Trophoblast cell (in vitro differentiated cells and primary cell): ENCODE measurements at places on chromosomes 12 and 14.

GRCh38 chr14:51020024-51020710 lies 74.7 kb downstream of the TRIM9 start:
- peak; percentile 87 for DNase-seq

- no peak for DNase-seq
These were observed 134.2 kb downstream of the TMEM30B start for GRCh38 chr14:61146899-61147298.

- no peak for DNase-seq
These were observed 352.6 kb downstream of the BMP4 start for GRCh38 chr14:53603994-53604393.

DNA sequence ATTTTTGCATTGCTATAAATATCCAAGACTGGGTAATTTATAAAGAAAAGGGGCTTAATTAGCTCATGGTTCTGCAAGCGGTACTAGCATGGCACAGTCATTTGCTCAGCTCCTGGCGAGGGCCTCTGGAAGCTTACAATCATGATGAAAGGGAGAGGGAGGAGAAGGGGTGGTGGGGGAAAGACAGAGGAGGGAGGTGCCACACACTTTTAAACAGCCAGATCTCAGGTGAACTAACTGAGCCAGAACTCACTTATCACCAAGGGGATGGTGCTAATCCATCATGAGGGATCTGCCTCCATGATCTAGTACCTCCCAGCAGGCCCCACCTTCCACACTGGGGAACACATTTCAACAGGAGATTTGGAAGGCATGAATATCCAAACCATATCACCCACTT lies 476.3 kb downstream of the PCNX1 start:
- DNase-seq = no peak

DNA sequence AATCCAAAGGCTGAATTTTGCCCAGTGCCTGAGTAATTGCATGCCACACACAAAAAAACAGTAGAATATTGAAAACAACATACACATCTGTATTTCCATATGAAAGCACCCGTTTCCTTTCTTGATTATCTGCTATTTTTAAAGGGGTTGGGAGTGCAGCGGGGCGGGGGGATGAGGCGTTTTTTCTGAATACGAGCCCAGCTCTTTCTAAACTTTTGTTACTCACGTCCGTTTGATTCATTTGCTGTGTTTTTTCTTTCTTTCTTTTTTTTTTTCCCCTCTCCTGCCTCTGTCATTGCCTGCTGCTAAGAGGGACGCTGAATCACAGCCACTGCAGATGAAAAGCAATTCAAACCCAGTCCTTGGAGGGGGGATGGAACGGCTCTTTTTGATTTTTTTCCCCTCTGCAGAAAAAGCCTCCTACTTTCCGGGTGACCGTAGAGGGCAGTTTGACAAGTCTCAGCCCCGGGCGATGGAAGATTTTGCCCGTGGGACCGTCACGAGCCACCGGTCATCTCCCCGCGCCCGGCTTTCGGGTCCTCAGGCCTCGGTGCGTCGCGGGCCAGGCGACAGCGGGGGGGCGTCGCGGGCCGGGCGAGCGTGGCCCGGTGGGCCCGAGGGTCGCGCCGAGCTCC lies 572 bp upstream of the RASSF8 start:
- peak; percentile 62 for DNase-seq

- no peak for DNase-seq
These were observed 48.0 kb downstream of the NTN4 start for GRCh38 chr12:95742586-95742985.

DNA sequence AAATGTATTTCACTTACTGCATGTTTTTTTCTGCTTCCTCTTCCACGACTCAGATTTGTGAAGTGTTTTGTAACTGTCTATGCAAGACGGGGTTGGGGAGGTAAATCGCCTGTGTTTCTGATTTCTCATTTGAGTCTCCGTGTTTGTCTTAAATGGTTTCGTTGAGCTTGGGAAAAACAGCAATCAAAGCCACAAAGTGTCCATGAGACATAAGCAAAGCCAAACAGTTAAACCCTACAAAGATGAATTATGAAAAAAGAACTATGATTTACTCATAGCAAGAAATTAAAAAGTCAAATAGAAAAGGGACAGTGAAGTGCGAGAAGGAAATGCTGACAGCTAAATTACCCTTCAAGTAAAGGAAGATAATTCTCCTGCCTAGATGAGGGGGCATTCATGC lies 164.3 kb upstream of the TMPO start:
- DNase-seq = no peak

DNA sequence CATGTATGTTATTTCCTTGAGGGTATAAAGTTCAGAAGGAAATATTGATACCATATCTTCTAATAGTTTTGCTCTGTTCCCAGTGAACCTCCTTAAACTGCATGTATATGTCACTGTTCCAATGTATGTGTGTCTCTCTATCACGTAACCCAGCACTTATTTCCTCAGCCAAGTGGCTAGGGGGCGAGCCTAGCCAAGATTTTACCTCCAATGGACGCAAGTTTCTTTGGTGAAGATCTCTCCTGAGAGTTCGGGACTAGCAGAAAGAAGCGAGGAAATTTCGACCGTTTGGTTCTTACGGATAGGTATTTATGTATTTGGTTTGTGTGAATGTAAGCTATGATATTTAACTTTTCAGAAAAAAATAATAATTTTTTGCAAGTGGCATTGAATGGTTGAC lies 2.5 kb downstream of the SFSWAP start:
- no peak for DNase-seq

DNA sequence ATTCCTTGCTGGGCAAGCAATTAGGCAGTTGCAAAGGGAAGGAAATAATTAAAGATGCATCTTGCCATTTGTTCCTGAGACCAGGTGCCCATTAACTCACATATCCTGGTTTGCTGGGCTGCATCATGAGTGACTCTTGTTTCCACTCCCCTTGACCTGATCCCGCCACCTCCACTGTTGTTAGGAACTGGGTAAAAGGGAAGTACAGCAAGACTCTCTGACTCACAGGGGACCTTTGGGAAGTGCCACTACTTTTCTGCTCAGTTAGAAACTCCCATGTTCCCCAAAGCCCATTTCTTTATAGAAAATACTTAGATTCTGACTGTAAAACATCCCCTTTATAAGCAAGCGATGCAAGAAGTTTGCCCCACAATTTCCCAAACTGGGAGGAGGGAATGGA lies 186.0 kb upstream of the BCL2L14 start:
- peak; percentile 75 for DNase-seq

- DNase-seq = no peak
These were observed 142.1 kb downstream of the DYRK2 start for GRCh38 chr12:67790660-67791059.

DNA sequence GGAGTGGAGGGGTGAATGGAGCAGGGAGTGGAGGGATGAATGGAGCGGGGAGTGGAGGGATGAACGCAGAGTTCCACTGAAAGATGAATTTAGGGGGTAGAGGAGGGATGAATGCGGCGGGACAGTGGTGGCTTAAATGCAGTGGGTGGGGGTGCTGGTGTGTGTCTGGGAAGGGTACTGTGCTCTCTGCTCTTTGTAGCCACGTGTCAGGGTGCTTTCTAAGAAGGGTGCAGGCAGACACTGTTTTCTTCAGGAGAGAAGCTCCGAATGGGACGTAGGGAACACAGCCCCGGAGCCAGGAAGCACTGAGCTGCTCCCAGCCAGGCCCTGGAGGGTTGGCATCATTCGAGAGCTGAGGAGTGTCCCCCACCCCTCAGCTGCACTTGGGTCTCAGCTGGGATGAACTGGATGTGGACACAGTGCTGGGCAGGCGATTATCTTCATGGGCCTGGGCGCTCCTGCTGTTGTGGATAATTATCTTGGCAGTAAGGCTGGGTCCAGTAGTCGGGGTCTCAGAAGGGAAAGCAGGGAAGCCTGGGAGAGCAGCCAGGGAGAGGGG lies 9.5 kb upstream of the CEP170B start:
- DNase-seq = no peak

- no peak for DNase-seq
These were observed 70.4 kb upstream of the BTG1 start for GRCh38 chr12:92216092-92216491.

DNA sequence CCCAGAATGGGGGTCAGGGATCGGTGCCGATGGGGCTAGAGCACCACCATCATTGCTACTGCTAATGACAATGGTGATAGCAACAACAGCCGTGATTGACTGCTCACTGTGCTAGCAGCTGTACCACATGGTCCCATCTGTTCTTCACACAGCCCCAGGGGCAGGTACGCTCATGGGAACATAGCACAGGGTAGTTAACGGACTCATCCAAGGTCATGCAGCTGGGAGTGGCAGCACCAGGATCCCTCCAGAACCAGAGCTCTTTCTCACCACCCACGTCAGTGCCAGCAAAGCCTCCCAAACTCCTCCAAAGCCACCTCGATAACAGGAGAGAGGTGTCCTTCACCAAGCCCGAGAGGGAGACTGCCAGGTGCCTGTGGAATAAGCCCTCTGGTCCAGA lies 11.2 kb upstream of the DYNC1H1 start:
- DNase-seq = no peak

- no peak for DNase-seq
These were observed 102.7 kb downstream of the KCNMB4 start for GRCh38 chr12:70468741-70469140.

DNA sequence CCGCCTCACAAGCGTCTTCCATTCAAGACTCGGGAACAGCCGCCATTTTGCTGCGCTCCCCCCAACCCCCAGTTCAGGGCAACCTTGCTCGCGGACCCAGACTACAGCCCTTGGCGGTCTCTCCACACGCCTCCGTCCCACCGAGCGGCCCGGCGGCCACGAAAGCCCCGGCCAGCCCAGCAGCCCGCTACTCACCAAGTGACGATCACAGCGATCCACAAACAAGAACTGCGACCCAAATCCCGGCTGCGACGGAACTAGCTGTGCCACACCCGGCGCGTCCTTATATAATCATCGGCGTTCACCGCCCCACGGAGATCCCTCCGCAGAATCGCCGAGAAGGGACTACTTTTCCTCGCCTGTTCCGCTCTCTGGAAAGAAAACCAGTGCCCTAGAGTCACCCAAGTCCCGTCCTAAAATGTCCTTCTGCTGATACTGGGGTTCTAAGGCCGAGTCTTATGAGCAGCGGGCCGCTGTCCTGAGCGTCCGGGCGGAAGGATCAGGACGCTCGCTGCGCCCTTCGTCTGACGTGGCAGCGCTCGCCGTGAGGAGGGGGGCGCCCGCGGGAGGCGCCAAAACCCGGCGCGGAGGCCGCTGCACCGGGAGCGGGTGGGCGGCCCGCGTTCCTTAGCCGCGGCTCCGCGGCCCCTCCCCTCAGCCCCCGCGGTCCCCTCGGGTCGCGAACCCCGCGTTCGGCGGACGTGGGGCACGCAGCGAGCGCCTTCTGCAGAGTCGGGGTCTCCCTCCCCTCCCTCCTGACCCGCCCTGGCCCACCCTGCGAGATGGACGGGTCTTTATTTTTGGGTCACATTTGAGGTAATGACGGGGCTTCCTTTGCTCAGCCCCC lies at the start of gene UBC:
TSS of gene UBC (minus strand) at position 259 of the 847 bp plus-strand sequence. CDS start 879 bp downstream, outside the sequence.
- peak; percentile 97 for DNase-seq

- DNase-seq = no peak
These were observed 321.9 kb downstream of the SYT1 start for GRCh38 chr12:79186506-79186905.

DNA sequence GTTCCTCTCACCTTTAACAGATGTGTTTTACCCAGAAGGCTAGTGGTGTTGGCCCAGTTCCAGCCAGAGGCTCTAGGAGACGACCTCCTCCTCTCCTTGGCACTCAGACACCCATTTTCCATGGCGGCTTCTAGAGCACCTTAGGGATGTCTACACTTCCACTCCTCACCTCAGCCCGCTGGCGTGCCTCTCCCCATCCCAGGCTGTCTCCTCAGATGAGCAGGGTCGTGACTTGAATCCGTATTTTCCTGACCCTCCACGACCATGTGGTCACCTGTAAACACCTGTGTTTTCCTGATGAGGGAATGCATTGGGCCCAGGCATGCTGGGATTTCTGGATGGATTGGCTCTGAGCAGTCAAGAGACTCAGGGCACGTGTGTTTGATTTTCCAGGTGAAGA lies 21.8 kb upstream of the RIN3 start:
- no peak for DNase-seq

DNA sequence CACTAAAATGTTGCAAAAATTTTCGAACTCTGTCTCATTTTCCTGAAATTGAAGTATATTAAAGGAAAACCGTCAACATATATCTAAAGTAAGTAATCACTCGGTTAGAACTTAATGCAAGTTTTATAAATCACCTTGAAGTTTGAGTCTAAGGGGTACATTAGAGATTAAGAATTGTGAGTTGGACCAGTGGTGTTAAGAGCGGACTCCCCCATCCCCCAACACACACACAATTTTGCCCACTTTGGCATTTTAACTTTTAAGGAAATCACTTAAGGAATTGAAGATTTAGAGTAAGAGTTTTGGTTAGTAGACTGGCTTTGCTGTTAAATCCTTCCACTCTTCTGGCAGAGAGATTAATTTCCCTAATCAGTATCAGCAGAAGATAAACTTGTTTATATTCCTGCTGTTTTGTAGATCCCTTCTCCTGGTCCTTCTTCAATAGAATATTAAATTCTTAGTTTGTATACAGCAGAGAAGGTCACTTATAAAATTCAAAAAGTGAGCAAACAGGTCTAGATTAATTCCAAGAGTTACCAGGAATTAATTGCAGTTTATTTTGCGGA lies 1.5 kb downstream of the HIF1A start:
- DNase-seq = no peak

DNA sequence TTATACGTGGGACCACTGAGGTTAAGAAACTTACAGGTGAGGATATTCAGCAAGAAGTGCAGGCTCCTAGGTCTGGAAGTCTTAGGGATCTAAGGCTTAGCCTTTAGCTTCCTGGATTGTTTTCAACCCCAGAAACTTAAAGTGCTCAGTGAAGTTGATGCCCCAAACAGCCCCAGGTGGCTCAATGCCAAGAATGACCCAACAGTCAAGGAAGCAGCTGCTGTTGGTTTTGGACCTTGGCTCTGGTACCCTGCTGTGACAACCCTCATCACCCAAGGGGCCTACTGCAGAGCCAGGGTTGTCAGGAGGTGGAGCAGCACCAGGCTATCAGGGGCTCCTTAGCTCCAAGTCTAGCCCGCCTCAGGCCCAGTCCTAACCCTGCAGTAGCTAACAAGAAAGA lies 36.8 kb downstream of the VDR start:
- no peak for DNase-seq

DNA sequence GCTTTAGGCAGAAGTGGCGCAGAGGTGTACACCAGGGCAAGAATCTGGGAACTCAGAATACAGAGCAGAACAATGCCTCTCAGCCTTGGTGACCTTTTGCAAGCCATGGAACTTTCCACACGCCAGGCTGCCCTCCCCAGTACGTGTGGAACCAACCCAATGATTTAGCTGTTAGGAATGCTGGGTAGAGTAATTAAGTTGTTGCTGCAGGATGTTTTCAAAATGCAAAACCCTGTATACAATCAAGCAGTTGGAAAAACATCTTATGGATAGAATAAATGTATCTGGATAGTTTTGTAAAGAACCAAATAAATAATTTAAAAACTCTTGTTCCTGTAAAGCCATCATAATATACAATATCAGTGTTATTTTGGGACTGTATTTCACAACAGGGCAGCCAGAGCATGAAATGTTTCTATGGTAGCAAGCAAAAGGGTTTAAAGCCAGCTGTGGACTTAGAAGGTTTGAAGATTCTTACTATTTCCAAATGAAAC lies 19.4 kb downstream of the PPP1R36 start:
- DNase-seq = peak; percentile 80

GRCh38 chr14:95339301-95339865 lies 19.7 kb upstream of the CLMN start:
- DNase-seq = no peak
